ENCODE measurements at places on chromosomes 13 and 19.

- DNase-seq: no peak
Measured at GRCh38 chr19:31716826-31717225, 367.6 kb upstream of the TSHZ3 start.

- DNase-seq: peak; percentile 77
Measured at GRCh38 chr19:8487137-8487851, 15.1 kb downstream of the PRAM1 start.

- DNase-seq: no peak
Measured at GRCh38 chr19:16016226-16017137, 59.8 kb upstream of the TPM4 start.

GRCh38 chr13:99124794-99125316 lies 75.8 kb upstream of the UBAC2 start:
- no peak for DNase-seq

- peak; percentile 29 for DNase-seq
Measured at GRCh38 chr13:23899555-23899954, 2.3 kb upstream of the C1QTNF9B start.
